ENCODE measurements at places on chromosomes 13 and 19. TPM values are rescaled to one million over a fixed set of nuclear protein-coding genes. Genes with fewer than 3 reads are reported as not detected.

DNA sequence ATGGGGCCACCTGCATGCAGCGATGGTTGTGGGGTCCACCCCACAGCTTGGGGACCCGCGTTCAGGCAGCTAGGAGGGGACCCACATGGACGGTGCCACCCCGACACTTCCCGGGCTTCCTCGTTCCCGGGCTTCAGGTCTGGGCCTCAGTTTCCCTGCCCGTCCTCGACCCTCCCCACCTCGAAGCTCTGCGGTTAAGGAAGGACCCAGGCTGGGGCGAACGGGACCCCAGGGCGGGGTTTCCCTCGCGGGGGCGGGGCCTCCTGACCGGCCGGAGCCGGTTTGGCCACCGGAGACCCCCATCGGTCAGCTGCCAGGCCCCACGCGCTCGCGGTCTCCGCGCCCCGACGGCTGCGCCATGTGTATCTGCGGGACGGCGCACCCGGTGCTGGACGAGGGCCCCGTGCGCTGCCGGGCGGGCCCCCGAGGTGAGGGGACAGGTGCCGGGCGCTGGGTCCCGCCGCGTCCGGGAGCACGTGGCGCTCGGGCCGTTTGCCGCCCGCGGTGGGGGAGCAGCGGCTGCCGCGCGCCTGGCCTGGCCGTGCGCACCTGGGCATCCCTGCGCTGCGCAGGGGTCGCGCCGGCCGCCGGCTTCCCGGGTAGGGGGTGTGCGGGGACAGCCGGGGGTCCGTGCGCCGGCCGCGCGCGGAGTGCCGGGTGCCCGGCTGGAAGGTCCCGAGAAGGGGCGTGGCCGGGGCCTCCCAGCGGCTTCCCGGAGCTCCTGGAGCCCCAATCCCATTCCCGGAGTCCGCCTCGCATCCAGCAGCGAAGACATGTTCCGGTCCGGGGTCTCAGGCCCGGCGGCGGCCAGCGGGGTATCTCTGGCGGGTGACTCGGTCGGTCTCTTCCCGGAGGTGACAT, 4.2 kb downstream of the ARHGAP45 start:
- no peak for ATAC-seq

- no peak for ATAC-seq
These were observed 3.6 kb upstream of the HAS1 start for GRCh38 chr19:51727349-51727880.

The IRS2 gene
- 54.8 TPM for total RNA-seq

- ATAC-seq, result peak; percentile 87
These were observed 26.3 kb downstream of the DCAF15 start for GRCh38 chr19:13978351-13979243.

GRCh38 chr13:103866048-103866447, 799.8 kb upstream of the SLC10A2 start:
- no peak for ATAC-seq

DNA sequence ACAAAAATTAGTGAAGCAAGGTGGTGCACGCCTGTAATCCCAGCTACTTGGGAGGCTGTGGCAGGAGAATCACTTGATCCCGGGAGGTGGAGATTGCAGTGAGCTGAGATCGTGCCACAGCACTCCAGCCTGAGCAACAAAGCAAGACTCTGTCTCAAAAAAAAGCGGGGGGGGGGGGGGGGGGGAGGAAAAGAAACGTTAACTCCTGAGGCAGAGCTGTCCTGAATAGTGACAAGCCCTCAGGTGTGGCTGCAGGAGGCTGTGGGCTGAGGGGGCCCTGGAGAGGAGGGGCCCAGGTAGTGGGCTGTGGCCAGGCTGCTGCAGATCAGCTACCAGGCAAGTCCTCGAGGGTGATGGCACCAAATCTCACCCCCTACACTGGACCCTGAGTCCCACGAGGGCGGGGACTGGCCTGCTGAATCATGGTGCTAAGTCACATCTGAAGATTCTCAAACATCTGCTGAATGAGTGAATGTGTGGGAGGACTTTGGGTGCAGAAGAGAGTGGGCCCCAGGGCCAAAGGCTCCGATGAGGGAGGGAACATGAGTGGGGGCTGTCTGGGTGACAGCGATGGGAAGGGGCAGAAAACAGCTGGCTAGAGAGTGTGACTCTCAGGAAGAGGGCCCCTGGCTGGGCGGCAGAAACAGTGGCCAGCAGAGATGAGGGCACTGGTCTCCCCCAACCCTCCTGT, 24.6 kb upstream of the ATP1A3 start:
- no peak for ATAC-seq

GRCh38 chr13:30107521-30108136, 199.7 kb downstream of the KATNAL1 start:
- peak; percentile 23 for ATAC-seq

GRCh38 chr13:98313922-98314292, 136.8 kb upstream of the RNF113B start:
- no peak for ATAC-seq

DNA sequence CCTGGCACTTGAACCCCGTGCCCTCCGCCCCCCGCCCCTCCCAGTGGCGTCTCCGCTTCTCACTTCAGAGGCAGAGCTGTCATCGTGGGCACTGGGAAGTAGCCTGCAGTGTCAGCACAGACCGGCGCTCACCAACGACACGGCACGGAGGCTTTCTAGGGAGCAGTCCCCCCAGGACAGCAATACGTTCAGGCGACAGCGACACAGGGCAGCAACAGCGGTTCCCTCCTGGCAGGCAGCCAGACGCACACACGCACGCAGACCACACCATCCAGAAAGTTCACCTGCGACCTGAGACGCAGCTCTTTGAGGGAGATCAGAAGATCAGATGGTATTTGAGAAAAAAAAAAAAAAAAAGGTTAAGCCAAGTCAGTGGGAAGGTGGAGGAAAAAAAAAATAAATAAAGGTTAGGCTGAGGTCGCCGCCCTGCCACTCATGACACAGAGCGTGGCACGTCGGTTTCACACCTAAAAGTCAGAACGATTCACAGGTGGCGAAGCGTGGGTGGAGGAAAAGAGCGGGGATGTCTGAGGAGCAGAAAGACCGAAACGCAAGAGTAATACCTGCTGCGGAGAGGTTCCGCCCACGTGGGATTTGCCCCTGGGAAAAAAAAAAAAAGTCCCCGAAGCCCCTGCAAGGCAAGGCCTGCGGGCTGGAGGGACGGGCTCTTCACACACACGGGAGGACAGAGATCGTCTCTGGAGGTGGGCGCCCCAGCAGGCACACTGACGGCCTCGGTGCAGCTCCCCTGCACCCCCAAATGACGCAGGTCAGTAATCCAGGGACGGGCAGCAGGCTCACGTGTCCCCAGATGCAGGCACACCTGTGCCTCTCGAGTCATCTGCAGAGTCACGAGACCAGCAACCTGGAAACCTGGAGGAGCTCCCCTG, 94.5 kb downstream of the GNG7 start:
- no peak for ATAC-seq

GRCh38 chr19:39525205-39525604, 7.4 kb downstream of the EID2B start:
- no peak for ATAC-seq

DNA sequence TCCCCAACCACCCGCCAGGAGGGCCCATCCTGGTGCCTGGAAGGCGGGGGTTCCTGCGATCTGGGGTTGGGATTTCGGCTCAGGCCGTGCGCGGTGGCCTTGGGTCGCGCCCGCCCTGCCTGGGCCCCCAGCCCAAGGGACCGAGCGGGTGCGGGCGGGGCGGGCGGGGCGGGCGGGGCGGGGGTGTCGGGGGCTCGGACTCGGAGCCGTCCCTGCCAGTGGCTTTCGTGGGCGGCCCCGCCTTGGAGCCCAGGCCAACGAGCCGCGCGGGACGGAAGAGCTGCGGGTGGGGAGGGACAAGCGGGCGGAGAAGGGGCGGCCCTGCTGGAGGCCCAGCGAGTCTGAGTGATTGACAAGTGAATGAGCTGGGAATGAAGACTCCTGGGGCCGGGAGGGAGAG, 24.6 kb upstream of the ZNF729 start:
- no peak for ATAC-seq

DNA sequence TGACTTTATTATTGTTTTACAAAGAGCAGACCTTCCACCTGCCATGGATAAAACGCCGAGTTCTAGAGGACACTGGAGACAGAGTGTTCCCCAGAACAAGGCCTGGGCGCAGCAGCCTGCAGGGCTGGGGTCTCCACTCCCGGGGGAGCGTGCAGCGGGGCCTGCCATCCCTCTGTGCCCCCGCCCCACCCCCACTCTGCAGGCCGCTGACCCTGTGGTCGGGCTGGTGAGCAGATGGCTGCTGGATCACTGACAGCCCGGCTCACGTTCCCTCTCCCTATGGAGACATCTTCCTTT, 8.6 kb upstream of the PTBP1 start:
- no peak for ATAC-seq

DNA sequence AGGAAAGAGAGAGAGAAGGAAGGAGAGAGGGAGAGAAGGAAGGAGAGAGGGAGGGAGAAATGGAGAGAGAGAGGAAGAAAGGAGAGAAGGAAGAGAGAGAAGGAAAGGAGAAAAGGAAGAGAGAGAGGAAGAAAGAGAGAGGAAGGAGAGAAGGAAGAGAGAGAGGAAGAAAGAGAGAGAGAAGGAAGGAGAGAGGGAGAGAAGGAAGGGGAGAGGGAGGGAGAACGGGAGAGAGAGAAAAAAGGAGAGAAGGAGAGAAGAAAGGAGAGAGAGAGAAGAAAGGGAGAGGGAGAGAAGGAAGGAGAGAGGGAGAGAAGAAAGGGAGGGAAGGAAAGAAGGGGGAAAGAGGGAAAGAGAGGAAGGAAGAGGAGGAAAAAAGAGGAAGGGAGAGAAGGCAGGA, 1070.7 kb downstream of the UQCRFS1 start:
- ATAC-seq, result no peak

- ATAC-seq, result peak; percentile 8
These were observed 801 bp downstream of the QTRT1 start for GRCh38 chr19:10701955-10702525.

Data from gastroesophageal sphincter (tissue), 4 donors.